Cardiac ventricle fibroblast (primary cell): ENCODE measurements at places on chromosomes 2 and 18. TPM values are rescaled to one million over a fixed set of nuclear protein-coding genes. Genes with fewer than 3 reads are reported as not detected.

OSBPL1A gene
- total RNA-seq: 22.8 and 29.1 TPM in 2 replicates

PID1 gene
- total RNA-seq: 35.1 and 37.6 TPM in 2 replicates

GREB1 gene
- 1.7 and 2.3 TPM in 2 replicates for total RNA-seq

CD8B gene
- total RNA-seq: not detected in 2 replicates

ACVR2A gene
- 8.8 and 14.2 TPM in 2 replicates for total RNA-seq

FOXD4L1 gene
- total RNA-seq: 0.15 TPM in 1 of 2 replicates, not detected in the other

CRYGD gene
- not detected in 2 replicates for total RNA-seq

ANKRD30B gene
- total RNA-seq: not detected in 2 replicates

RGPD3 gene
- 0.24 and 0.50 TPM in 2 replicates for total RNA-seq

GNLY gene
- total RNA-seq: not detected in 2 replicates

C2orf80 gene
- not detected in 2 replicates for total RNA-seq

GPR39 gene
- 0.06 and 0.34 TPM in 2 replicates for total RNA-seq

ZNF892 gene
- 2.3 and 4.4 TPM in 2 replicates for total RNA-seq

CHN1 gene
- total RNA-seq: 12.5 and 14.0 TPM in 2 replicates

KCNS3 gene
- total RNA-seq: 0.34 TPM in 1 of 2 replicates, not detected in the other

ARHGAP28 gene
- 15.7 and 21.3 TPM in 2 replicates for total RNA-seq

LOXL3 gene
- total RNA-seq: 21.8 and 27.0 TPM in 2 replicates

KCNE4 gene
- 8.2 and 9.8 TPM in 2 replicates for total RNA-seq

SPATA3 gene
- not detected in 2 replicates for total RNA-seq
